ENCODE measurements at places on chromosomes 4 and X. TPM values are rescaled to one million over a fixed set of nuclear protein-coding genes. Genes with fewer than 3 reads are reported as not detected.

GRCh38 chrX:122739770-122740169, 444.3 kb upstream of the GRIA3 start:
- no peak for DNase-seq

Gene HERC6
- 18.8 TPM for total RNA-seq

DNA sequence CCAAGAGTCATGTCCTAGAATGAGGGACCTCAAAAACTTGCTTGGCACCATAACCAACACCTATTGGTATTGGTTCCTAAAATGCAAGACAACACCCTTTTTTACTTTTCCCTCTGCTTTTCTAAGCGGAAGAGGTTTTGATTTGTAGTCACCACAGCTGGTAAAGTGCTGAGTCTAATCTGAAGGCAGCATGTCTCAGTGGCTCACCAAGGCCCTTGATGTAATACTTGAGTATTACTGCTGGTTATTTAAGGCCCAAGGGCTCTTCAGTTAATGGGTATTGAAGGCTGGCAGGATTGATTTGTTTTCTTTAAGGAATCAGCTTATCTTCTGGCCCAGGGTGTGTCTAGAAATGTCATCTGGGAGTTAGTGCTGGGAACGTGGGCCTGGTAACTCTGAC, 735.1 kb downstream of the GLUD2 start:
- DNase-seq, result no peak

GRCh38 chrX:77446908-77447652, at the start of gene FGF16:
FGF16 (plus strand) TSS chrX:77447389; CDS start chrX:77447675, 286 bp downstream.
- no peak for DNase-seq

- no peak for DNase-seq
Observed at GRCh38 chrX:105052926-105053325, 167.6 kb downstream of the TEX13A start.

GRCh38 chrX:123392921-123393320, 208.8 kb downstream of the GRIA3 start:
- no peak for DNase-seq

DNA sequence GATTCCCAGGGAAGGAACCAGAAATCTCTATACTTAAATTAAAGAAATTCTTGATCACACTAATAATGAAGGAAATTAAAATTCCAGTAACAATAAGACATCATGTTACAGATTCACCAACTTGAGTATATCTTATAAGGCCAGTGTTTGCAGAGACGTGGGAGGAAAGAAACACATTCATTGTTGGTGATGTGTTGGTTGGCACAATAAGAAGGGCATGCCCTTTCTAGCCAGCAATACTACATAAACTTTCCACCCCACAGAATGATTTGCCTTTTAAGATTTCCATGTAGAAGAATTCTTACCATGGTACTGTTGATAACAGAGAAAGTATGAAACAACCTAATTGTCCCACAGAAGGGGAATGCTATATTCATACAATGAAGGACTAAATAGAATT, 581.5 kb downstream of the STIM2 start:
- DNase-seq, result no peak

DNA sequence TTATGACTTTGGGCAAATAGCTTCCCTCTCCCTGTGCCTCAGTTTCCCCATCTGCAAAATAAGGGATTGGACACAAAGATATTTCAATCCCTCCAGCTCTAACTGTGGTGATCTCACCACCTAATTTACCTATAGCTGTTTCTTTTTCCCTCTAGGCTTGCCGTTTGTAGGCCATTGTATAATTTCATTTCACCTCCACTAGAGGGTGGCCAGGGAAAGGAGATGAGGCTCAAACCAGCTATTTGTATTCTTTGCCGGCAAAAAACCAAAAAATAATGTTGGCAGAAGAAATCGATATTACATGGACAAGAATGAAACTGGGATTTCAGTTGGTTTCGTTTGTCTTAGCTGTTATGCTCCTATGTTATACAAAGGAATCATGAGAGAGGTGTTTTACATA, 36.1 kb upstream of the DOCK11 start:
- DNase-seq, result no peak

All from testis (tissue), 5 donors.